Camera-type eye (tissue), 1 donor: ENCODE measurements at places on chromosomes 4 and X. TPM values are rescaled to one million over a fixed set of nuclear protein-coding genes. Genes with fewer than 3 reads are reported as not detected.

Gene LIN54
- total RNA-seq, result 30.0 TPM

Gene XK
- 5.8 TPM for total RNA-seq

Gene LRAT
- 7.0 TPM for total RNA-seq

Gene GAB3
- 4.3 TPM for total RNA-seq

Gene PCDH18
- 143 TPM for total RNA-seq

Gene ARHGAP6
- total RNA-seq, result 9.3 TPM

Gene MAGEA12
- not detected for total RNA-seq
